ENCODE measurements at places on chromosomes 6 and 20.

- DNase-seq: no peak
These were observed 291.4 kb upstream of the RNF217 start for GRCh38 chr6:124670801-124671200.

DNA sequence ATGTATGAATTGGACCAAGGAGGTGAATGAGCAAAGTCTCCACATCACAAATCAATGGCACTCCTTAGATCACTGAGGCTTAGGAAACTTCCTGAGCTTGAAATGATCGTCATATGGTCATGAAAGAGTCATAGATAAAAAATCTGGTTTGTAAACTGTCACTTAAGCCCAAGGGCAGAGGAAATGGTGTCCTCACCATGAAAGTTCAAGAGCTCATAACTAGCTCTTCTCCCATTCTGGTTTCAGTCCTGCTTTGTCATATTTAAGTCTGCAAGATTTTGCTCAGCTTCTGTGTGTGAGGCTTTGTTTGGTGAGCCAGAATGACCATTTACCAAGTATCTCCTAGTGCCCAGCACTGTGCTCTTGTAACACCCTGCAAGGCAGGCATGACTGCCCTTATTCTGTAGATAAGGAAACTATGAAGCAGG lies 60.5 kb downstream of the GJA10 start:
- no peak for DNase-seq

DNA sequence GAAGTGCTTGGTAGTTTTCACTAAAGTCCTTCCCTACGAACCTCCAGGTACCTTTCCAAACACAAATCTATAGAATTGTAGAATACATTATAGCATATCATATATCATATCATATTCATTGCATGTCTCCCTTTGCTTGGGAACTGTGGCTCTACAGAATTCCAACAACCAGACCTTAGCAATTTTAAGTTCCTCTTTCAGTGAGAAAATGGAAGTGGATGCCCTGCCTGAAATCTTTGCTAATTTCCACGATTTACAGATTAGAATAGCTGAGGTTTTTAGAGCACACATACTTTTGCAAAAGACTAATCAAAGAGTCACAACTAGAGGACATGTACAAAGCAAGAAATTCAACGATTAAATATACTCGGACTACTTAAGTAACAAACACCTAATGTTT lies 78.6 kb downstream of the TNFRSF21 start:
- no peak for DNase-seq

GRCh38 chr20:33370291-33370690 lies 31.0 kb downstream of the CDK5RAP1 start:
- DNase-seq: no peak

DNA sequence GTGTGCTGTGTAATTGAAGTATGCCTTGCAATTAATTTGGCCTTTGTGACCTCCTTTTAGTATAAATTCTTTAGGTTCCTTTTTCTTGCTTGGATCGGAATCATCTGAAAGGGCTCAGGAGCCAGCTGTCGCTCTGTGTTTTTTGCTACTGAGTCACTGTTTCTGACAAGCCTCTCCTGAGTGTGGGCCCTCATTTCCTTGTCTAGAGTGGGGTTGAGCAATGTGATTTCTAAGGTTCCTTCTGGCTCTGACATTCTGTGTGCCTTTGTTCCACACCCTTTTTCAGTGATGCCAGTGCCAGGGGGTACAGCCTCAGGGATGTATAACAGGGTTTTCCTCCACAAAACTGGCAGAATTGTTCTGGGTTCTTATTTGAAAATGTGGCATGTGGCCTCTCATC lies 26.5 kb downstream of the DAAM2 start:
- no peak for DNase-seq
